Cardiac fibroblast (primary cell): ENCODE measurements at places on chromosomes 12 and 14.

GRCh38 chr14:59301354-59301753, 112.9 kb downstream of the DAAM1 start:
- no peak for DNase-seq

DNA sequence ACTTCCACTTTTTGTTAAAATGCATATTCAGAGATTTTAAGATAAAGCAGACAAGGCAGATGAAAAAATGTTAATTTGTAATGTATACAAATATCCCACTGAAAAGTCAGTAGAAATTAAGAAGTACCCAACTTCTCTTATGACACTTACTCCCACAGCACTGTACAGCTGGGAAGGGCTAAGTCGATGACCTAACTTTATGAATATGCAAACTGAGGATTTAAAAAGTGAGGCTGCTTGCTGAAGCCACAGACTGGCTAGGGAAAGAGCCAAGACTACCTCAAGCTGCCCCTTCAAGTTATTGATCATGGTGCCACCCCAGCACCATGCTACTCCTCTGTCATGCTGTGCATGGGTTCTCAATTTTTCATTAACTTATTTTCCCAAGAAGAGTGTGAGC, 17.0 kb downstream of the PPM1H start:
- DNase-seq = peak; percentile 48

GRCh38 chr14:86971292-86971691, 1021.7 kb downstream of the GALC start:
- DNase-seq = no peak

- no peak for DNase-seq
These were observed 9.3 kb downstream of the ITGA7 start for GRCh38 chr12:55698241-55698955.

DNA sequence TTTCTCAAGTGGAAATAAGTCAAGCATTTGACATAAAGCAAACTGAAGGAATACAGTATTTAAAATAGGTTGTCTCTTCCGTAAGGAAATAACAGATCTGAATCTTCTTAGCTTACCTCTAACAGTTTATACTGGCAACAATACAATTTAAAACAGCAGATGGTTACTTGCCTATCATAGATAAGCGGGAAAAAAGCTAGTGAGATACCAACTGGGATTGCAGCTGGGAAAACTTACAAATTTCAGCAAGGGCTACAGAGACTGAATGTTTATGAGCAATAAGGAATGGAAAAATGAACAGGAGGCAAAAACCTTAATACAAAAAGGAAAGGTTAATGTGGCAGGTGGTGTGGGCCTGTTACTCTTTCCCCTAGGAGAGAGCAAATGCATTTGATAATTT, 220.0 kb downstream of the RASSF9 start:
- no peak for DNase-seq

- no peak for DNase-seq
These were observed 253.0 kb upstream of the FLRT2 start for GRCh38 chr14:85276979-85277228.

GRCh38 chr12:78171061-78171460, 340.4 kb downstream of the NAV3 start:
- no peak for DNase-seq

- DNase-seq = no peak
These were observed 786.2 kb upstream of the FBXO33 start for GRCh38 chr14:40218282-40218941.

DNA sequence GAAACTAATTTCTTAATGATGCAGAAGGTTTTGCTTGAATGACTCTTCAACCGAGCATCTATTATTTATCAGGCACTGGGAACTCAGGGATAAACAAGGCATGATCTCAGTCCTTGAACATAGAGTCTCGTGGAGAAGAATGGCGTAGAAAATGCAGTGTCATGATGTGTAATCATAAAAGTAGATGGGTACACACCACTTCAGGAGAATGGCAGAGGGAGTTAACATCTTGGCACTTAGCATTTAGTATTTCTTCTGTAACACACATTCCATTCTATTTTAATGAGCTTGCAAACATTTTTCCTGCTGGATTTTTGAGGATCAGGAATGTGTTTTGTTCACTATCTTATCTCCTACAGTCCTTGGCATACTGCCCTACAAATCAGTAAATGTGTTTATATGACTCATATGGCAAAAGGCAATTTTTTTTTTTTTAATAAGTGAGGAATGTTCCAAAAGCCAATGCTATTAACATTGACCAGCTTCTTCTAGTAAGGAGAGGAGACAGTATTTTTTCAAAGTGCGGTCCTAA, 3.8 kb downstream of the TXNRD1 start:
- peak; percentile 99 for DNase-seq

GRCh38 chr12:58860056-58860787, 60.1 kb downstream of the LRIG3 start:
- DNase-seq = no peak

- peak; percentile 5 for DNase-seq
These were observed 101.7 kb downstream of the RTN1 start for GRCh38 chr14:59768855-59769375.

- peak; percentile 55 for DNase-seq
These were observed 163.8 kb upstream of the LMNTD1 start for GRCh38 chr12:25716842-25717241.

DNA sequence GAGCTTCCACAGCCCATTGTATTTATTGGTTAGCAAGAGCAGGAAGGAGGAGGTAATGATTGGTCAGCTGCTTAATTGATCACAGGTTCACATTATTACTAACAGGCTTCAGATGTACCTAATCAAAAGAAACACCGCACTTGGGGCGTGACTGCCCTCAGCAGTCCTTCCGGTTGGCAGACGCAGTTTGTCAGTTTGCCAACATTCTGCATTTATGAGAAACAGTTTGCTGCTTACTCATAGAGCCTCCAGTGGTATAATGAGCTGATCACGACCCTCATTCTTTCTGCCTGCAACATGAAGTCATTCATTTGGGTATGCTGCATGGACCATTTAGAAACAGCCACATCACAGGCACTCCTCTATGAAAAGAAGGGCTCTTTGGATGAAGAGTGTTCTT, 42.5 kb upstream of the PPM1H start:
- peak; percentile 20 for DNase-seq

GRCh38 chr12:94663702-94664101, 13.3 kb upstream of the TMCC3 start:
- no peak for DNase-seq

DNA sequence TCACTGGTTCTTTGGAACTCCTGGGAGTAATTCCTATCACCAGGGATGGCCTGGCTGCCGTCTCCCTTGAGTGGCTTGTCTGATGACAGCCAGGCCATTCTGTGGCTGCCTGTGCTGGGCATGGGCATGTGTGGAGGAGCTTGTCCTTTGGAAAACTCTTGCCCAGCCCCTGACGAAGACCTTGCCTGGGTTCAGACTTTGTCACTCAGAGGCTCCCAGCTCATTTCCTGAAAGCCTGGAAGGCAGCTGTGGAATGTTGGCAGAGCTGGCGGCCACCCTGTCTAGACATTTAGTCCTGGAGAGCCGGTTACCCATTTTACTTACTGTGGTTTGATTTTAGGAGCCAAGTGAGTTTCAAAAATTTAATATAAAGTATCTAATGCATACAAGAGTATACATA, 34.0 kb downstream of the TUNAR start:
- DNase-seq = no peak

GRCh38 chr12:127126260-127126628, 1140.7 kb upstream of the TMEM132C start:
- DNase-seq = no peak

GRCh38 chr14:44420226-44420625, 86.9 kb downstream of the FSCB start:
- peak; percentile 16 for DNase-seq

- DNase-seq = no peak
These were observed 24.7 kb downstream of the HEATR5A start for GRCh38 chr14:31395572-31396205.

DNA sequence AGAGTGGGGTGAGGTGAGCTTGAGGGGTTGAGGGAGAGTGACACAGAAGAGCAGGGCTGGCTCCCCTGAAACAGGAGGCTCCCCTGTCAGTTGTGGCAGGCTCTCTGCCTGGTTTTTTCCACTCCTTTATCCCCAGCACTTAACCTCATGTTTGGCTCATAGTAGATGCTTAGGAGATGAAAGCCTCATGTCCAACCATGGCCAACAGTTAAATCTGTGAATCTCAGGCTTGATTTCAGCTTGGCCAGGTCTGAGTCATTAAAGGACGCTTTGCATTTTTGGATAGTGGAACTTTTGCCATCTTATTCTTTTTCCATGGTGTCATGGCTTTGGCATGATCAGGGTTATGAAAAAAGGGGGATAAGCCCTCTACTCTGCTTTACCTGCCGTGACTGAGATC, 117.2 kb downstream of the CACNA1C start:
- no peak for DNase-seq

GRCh38 chr12:7122811-7123769, 5.6 kb downstream of the RBP5 start:
- DNase-seq = no peak

DNA sequence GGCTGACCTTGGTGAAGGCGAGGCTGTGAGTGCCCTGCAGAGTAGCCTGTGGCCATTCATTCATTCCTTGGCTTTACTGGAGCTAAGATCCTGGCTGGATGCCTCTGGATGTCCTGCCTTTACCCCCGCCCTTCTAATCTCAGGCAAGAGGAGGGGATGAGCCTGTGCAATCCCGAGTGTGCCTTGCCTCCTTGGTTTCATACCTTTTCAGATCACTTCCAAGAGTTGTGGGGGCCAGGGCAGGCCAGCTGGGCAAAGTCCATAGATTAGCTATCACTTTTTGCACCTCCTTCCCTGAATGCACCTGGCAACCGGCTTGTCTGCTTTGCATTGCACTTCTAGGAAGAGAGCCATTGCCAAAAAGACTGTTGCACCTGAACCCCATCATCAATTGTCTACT, 1.5 kb downstream of the VRTN start:
- DNase-seq = no peak

GRCh38 chr12:81712536-81712935, 46.6 kb downstream of the PPFIA2 start:
- DNase-seq = no peak

- no peak for DNase-seq
These were observed 955.1 kb upstream of the TMEM132C start for GRCh38 chr12:127311720-127312364.

DNA sequence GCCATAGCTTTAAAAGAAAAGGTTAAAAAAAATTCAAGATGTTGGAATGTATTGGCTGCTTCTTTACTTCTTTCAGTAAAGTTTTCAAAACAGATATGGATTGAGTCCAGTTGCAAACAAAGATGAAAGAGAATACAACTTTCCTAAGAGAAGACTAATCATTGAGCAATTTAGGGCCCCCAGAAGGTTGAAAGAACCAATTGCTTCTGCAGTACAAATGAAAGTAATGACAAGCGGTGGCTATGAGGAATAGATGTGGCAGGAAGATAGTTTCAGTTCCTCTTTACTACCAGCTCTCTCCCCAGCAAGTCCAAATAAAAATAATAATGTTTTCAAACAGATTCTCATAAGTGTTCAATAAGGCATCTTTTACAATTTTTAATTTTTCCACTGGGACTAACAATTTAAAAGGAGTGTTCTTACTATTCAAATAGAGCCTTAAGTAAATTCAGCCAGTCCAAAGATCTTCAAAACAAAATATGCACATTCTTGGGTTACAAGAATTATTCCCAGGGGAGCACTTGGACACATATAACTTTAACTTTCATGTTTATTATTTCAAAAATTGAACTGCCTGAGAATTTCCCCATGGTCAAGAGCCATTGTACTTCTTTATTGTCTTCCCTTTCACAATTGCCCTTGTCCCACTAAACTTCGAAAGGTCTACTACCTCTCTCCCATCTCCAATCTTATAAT, 62.3 kb upstream of the PPP1R12A start:
- DNase-seq = peak; percentile 12

GRCh38 chr12:53115112-53115890, 12.0 kb downstream of the SOAT2 start:
- no peak for DNase-seq

DNA sequence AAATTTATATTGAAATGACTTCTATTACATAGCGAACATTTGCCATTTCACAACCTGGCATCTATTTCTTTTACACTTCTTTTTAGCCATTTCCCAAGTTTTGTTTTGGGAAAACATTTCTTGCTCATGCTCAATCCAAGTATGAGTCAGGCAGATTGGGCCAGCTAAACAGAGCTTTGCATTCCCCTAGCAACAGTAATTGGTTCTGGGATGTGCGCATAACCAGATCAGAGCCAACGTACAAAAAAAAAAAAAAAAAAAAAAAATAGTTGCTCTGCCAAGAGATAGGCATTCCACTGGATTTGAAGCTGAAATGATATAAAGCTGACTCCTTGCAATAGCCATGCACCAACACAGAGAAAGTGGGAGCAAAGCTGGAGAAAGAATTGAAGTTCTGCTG, 37.5 kb downstream of the PLCZ1 start:
- DNase-seq = peak; percentile 97

DNA sequence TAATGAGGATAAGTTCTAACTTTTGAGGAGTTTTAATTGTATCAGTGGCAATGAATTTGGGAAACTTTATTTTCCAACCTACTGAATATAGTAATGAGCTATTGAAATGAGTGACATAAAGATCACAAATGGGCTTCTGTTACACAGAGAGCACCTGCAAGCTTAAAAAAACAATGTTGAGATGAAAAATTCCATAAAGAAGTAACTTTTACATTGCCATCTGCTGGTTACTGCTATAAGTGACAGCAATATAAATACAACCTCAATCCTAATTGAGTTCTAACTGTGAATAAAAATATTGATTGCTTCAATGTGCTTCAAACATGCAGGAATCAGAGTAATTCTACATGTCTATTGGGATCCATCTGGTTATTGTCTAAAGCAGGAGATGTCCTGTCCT, 14.2 kb downstream of the WIF1 start:
- DNase-seq = peak; percentile 33

DNA sequence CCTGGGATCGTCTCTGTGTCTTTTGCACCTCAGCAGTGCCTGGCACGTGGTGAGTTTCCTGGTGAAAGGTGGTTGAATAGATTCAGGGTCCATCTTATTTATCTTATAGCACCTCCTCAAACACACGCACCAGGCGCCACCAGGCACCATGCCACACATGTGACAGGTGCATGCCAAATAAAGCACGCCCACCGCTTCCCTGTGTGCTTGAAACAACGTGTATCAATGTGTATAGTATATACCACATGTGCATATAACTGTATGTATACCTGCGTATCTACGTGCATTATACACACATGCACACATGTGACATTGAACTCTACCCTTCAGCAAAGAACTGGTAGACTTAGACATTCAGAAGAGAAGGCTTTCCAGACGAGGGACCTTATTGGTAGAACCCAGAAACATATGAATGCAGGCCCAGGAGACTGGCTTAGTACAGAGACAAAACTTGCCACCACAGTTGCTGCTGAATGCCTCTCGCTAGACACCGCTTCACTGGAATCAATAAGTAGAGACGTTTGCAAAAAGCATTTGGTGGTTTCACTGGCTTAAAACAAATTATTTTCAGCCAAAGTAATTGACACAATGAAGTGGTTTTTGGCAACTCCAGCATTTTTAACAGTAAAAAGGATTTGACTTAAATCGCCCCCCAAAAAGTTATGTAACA, 10.0 kb downstream of the EML1 start:
- DNase-seq = no peak
